ENCODE measurements at places on chromosomes 3 and 15.

DNA sequence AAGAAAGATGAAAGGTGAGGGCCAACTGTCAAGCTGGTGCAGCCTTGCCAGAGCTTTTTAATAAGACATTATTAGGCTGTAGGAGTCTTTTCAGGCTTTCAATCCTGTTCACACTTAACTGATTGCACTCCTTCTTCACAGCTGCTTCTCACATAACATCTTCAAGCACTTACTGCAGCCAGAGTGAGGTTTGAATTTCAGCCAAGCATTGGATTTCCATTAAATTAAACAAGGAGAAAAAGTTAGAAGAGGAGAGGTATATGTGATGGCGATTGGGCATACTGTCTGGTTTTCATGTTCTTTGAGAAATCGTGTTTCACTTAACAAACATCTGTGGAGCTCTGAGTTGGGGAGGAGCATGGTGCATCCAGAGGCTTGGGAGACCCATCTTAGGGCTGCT, 392.8 kb upstream of the LRRC3B start:
- DNase-seq, result no peak

DNA sequence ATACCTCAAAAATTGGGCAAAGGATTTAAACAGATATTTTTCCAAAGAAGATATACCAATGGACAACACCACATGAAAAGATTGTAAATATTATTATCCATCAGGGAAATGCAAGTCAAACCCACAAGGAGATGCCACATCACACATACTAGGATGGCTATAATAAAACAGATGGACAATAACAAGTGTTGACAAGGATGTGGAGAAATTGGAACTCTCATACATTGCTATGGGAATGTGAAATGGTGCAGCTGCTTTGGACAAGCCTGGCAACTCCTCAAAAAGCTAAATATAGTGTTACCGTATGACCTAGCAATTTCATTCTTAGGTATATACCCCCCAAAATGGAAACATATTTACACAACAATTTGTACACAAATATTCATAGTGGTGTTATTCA, 59.3 kb downstream of the PPCDC start:
- no peak for DNase-seq

DNA sequence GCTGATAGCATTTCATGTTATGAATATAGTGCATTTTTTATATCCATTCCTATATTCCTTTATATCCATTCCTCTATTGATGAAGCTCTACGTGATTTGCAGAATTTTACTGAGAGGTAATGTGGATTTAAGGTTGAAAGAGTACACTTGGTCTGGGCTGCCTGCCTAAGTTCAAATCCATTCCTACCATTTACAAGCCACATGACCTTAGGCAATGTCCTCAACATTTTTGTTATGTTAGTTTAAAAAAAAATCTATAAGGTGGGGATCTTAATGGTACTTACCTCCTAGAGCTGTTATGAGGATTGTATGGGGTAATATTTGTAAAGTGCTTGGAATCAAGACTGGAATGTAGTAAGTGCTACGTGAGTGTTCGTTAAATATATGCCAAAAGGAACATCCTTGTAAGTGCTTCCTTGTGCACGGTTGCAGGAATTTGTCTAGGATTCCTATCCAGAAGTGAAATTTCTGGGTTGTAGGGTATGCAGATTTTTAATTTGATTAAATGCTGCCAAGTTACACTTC, 11.2 kb upstream of the VEPH1 start:
- DNase-seq, result no peak

GRCh38 chr15:28219116-28219515, 102.9 kb downstream of the HERC2 start:
- no peak for DNase-seq

- no peak for DNase-seq
Measured at GRCh38 chr3:171236265-171237008, 209.9 kb upstream of the SLC2A2 start.

DNA sequence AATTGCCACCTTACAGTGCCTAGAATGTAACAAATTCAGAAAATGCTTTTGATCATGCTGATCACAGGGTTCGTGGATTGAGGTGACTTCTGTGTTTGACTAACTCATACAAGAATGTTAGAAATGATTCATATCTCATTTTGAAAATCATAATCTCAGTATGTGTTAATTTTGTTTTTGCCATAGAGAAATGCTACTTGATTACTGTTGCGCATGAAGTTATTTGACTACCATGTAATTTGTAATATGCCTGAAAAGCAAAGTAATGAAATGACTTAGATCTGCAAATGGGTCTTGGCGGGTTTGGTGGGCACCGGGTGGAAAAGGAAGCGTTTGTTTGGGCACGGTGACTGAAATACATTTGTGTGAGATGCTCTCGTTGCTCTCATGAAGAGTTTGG, 173.6 kb upstream of the BHLHE40 start:
- no peak for DNase-seq

DNA sequence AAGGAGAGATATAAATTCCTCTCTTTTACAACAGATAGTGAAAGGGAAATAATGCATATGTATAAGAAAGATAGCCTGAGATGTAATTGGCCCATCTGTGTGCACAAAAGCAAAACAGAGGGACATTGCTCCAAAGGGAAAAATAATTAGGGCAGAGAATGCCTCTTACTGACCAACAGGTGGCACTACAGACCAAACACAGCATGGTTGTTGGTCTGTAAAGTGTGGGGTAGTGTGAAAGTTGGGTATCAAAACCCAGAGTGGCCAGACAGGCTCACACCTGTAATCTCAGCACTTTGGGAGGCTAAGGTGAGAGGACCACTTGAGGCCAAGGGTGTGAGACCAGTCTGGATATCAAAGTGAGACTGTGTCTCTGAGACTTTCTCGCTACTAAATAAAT, 4.5 kb upstream of the TLNRD1 start:
- peak; percentile 42 for DNase-seq

- peak; percentile 88 for DNase-seq
Measured at GRCh38 chr3:121958801-121959200, 63.2 kb downstream of the ILDR1 start.

- DNase-seq, result peak; percentile 49
Measured at GRCh38 chr15:74785194-74786032, 3.5 kb downstream of the CSK start.

GRCh38 chr3:87627316-87627715, 350.9 kb upstream of the POU1F1 start:
- no peak for DNase-seq

- DNase-seq, result no peak
Measured at GRCh38 chr15:88181613-88182012, 74.9 kb downstream of the NTRK3 start.

- peak; percentile 89 for DNase-seq
Measured at GRCh38 chr3:23650371-23651140, 155.2 kb upstream of the UBE2E1 start.

DNA sequence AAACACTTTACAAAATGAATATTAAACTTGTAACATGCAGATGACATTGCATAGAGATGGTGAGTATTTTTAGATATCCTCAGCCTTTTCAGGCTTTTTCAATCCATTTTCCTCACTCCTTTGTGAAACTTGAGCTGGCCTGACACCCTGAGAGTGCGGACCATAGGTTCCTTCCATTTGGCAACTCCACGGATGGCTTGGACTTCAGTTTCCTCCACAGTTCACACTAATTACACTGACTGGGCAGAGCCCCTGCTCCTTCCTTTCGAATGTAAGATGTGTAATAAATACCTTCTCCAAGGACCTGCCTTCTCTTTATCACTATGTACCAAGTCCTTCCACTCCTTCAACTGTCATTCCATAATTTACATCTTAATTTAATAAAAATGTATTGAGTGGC, 141.7 kb upstream of the LRIG1 start:
- DNase-seq, result no peak

Data from inflammatory macrophage treated with lipopolysaccharide for 4 hours (primary cell).